Endothelial cell of umbilical vein (primary cell): ENCODE measurements at places on chromosomes 16 and 17. TPM values are rescaled to one million over a fixed set of nuclear protein-coding genes. Genes with fewer than 3 reads are reported as not detected.

The LGALS9B gene
- not detected in 2 replicates for polyA plus RNA-seq

The DPEP3 gene
- 0.03 and 0.06 TPM in 2 replicates for polyA plus RNA-seq

DNA sequence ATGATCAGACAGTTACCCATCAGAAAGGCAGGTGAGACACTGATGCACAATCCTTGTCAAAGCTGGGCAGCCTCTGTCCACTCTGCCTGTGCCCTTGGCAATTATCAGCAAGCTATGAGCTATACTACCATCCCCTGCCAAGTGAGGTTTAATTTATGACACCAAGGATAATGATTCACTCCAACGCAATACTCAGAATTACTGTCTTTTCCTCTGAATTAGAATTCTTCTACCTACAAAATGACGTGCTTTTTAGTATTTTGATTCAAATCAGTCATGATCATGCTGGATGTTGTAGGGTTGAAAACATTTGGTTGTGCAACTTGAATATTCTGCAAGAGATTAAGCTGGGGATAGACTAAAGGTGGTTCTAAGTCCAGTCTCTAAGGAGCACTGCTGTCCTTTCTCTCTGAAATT, 116.8 kb upstream of the SOX9 start:
- DNase-seq = no peak

DNA sequence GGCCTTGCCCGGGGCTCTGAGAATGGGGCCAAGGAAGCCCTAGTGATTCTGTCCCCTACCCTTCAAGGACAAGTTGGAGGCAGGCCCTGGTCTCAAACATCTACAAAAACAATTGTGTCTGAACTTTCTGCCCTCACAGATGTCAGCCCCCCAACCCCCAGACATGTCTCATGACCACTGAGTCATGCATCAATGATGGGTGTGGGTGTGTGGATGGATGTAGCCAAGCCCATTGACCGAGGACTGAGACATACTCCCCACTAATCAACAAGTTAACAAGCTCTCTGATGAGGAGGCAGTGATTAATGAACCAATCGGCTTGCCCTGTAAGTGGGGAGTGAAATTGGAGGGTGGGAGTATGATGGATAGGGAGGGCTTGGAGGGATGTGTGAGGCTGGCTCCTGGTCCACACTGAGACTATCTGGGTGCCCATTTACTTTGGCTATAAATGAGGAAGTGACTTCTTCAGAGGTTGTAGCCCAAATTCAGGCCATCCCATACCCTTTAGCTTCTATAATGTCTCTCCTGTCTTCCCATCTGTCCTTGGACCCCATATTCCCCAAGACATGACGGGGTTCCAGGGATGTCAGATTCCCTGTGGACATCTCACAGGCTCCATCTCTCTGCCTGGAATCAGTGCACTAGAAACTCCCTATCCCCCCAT, 97.1 kb upstream of the TMEM97 start:
- no peak for DNase-seq

DNA sequence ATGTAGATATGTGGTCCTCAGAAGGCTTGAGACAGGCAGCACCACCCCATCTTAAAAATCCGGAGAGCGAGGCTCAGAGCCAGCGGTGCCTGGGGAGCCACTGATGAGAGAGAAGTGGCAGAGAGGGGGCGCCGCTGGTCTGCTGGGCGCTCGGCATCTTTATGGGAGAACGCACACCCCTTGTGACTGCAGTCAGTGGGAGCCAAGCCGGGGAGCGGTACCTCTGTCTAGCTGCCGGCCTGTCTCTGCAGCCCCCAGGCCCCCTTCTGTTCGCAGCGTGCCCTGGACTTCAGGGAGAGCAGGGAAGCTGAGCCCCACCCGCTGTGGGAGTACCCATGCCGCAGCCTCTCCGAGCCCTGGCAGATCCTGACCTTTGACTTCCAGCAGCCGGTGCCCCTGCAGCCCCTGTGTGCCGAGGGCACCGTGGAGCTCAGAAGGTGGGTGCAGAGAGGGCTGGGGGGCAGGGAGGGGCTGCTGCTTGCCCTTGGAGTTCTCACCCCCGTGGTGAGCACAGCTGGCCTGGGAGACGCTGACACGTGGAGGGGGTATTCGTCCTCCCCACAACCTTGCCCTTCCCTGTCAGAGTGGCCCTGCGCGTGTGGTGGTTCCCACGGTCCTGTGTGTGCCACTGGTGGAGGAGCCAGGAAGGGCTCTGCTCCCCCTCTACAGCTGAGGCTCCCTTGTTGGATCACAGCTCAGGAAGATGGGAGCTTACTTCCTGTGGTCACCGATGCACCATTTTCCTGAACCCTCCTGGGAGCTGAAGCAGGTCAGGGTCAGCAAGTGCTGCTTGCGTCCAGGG, 44.8 kb downstream of the PRMT7 start:
- no peak for DNase-seq

GRCh38 chr17:1331708-1332107, 52.2 kb downstream of the TRARG1 start:
- DNase-seq = no peak

The GJC1 gene
- polyA plus RNA-seq = 11.9 and 13.8 TPM in 2 replicates

The TBX6 gene
- polyA plus RNA-seq = 0.30 and 0.40 TPM in 2 replicates

The TMEM101 gene
- 60.2 and 61.6 TPM in 2 replicates for polyA plus RNA-seq
